Putamen (tissue), 1 donor: ENCODE measurements at places on chromosomes 7 and 10.

- DNase-seq = no peak
These were observed 86.1 kb downstream of the CUX1 start for GRCh38 chr7:101903515-101903868.

- DNase-seq = no peak
These were observed 30.3 kb downstream of the IMMP2L start for GRCh38 chr7:111531993-111532392.

GRCh38 chr7:94414481-94414880, 19.8 kb downstream of the COL1A2 start:
- no peak for DNase-seq

- DNase-seq = peak; percentile 63
These were observed 72.0 kb downstream of the SLC37A3 start for GRCh38 chr7:140326116-140326928.

- DNase-seq = no peak
These were observed 32.7 kb downstream of the R3HCC1L start for GRCh38 chr10:98167191-98167590.

DNA sequence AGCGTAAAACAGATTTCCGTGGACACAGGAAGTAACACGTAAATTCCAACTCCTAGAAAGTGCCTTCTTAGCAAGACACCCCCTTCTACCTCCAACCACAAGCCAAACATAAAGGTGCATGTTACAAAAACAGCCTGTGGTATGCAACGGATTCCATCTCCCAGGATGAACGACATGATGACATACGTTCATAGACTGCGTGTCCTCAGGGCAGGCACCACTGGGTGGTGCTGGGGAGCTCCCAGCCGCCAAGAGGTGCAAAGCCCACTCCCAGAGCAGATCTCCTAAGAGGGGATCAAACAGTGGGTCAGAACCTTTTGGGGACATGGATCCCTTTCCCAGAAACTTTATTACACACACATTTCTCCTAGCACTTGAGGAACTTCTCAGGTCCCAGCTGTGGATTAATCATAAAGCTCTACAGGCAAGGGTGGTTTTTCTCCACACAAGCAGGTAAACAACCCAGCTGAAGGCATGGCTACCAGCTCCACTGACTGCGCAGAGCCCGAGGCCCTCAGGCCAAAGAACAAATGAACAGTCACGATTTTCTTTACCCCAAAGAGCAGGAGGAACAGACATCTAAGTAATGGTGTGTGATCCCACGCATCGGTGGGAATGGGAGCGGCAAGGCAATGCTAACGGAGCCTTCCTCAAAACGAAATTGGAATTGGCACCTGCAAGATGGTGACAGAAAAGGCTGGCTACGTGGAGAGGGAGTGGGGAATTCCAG, 13.8 kb downstream of the PSAP start:
- DNase-seq = no peak

GRCh38 chr10:69815104-69815503, 13.4 kb downstream of the COL13A1 start:
- DNase-seq = no peak

- no peak for DNase-seq
These were observed 588 bp downstream of the CYREN start for GRCh38 chr7:135169964-135170273.

DNA sequence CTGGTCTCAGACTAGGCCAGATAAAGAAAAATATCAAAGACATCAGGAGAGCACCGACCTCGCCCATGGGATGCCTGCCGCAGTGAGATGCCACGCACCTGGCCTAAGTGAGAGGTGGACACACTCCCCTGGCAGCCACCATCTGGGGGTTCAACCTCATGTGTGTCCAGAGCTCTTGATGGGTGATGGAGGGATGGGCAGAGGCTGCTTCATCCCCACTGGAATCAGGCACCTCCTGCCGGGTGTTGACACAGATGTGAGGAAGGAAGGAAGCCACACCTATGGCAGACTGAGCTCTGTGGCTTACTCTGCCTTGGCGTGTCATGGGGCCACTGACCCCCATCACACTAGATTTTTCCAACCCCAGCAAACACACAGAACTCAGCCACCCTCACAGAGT, 11.4 kb downstream of the ZNF488 start:
- no peak for DNase-seq

DNA sequence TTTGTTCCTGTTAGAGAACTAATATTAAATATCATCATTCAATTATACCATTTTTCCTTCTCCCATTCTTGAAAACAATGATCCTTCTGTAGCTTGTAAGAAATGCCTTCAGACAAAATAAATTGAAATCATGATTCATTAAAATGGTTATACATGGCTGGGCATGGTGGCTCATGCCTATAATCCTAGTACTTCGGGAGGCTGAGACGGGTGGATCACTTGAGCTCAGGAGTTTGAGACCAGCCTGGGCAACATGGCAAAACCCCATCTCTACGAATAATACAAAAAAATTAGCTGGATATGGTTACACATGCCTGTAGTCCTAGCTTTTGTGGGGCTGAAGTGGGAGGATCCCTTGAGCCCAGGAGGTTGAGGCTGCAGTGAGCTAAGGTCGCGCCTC, 13.0 kb downstream of the CD36 start:
- DNase-seq = no peak

- no peak for DNase-seq
These were observed 47.6 kb downstream of the SMURF1 start for GRCh38 chr7:99096124-99096887.

GRCh38 chr7:8109196-8110022, 140.8 kb downstream of the GLCCI1 start:
- DNase-seq = no peak

DNA sequence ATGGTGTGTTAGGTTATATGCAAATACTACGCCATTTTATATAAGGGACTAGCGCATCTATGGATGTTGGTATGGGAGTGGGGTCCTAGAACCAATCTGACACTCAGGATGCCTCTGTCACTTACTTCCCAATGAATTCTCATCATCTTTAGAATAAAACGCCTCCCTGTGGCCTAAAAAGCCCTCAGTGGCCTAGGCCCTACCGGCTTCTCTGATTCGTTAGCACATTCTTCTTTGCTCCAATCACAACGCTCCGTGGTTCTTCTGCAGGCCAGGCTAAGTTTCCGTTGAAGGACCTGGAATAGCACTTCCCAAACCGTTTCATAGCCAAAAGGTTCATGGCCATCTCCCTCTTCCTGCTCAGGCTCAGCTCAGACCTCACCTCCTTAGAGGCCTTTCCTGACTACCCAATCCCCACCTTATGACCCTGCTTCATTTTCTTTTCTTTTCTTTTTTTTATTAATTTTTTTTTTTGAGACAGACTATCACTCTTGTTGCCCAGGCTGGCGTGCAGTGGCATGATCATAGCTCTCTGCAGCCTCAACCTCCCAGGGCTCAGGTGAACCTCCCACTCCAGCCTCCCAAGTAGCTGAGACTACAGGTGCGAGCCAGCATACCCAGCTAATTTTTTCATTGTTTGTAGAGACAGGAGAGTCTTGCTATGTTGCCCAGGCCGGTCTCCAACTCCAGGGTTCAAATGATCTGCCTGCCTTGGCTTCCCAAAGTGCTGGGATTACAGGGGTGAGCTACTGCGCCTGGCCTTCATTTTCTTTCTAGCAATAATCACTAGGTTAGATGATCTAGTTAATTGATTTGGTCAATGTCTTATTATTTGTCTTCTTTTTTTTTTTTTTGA, 24.5 kb upstream of the YWHAG start:
- no peak for DNase-seq

- DNase-seq = no peak
These were observed 53.9 kb upstream of the LYZL2 start for GRCh38 chr10:30683496-30683895.

DNA sequence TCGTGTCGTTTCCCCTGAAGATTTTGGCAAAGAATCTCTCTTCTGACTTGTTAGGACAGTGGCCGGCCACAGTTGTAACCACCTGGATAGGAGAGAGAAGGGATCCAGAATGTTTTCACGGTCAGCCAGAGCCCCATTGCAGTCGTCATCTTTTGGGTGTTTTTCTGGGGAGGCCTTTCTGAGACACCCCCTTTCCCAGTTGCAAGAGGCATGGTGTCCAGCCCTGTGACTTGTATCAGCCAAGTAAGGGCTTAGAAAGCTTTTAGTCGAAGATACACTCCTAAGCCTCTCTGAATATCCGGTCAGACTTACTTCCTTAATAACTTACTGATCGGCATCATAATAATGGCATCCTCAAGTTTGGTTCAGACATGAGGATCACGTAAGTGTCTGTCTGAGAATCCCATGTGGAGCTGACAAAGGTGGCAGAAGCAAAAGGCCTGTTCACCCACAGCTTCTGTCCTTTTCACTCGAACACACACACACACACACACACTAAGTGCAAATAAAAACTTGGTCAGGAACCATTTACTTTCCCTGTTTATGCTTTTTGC, 435.7 kb upstream of the GALNT17 start:
- no peak for DNase-seq

DNA sequence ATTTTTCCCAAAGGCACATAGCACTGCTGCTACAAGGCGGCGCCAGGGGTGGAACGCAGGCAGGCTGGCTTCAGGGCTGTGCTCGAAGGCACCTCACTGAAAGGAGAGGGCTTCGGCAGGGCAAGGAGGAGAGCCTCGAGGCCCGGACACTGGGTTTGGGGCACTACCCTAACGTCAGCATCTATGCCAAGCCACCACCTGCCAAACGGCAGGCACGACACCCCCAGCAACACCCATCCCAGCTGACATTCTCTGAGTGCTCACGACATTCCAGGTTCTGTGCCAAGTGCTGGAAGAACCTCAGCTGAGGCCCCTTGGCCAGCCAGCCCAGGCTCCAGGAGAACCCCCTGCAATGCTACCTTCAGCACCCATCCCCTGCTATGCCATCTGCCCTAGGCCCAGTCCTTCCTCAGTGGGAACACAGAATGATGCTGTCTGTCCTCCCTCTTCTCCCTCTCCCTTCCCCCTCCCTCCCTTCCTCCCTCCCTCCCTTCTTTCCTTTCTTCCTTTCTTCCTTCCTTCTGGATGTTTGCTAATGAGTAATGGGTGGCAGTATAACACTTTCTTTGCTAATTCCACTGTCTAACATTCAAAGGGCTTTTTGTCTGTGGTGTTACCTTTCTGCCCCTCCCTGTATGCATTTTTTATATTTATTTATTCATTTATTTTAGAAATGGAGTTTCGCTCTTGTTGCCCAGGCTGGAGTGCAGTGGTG, 24.3 kb downstream of the ZCCHC24 start:
- DNase-seq = no peak

GRCh38 chr10:22324413-22324812, 3.5 kb downstream of the BMI1 start:
- DNase-seq = no peak

DNA sequence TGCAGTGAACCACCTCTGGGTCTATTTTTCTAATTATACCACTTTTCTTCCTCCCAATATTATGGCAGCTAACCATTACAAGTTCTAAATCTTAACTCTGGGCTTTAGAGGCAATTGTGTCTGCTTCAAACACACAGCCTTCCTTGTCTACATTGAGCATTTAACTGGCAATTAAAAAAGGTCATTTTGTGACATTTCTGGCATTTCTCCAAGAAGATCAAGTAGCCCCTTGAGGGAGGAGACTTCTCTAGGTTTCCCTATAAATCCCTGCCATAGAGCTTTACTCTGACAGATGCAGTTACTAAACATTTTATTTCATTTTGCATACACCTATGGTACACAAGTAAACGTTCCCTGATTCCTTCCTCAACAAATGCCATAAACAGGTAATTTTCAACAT, 33.4 kb upstream of the FAM133B start:
- no peak for DNase-seq

DNA sequence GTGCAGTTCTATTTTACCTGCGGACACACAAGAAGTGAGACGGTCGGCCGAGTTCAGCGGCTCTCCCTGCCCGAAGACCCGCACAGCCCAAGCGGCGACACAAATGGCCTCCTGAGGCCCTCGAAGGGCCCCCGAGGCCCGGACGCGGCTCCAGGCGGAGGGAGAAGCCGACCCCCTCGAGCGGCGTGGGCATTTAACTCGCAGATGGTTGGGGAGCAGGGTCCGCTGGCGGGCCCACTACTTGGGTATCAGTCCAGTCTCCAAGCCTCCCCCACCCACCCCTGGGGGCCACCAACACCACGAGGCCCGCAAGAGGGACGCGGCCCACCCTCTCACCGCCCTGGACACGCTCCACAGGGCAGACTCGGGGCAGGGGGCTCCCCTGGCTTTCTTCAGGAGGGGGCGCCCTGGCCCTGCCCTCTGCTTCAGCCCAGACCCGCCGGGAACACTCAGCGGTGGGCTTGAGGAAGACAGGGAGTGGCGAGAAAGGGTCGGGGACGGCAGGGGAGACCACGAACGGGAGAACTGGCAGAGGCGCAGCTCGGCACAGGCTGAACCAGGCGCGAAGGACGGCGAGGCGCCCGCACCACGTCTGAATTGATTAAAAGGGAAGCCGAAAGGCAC, 1.7 kb downstream of the IGF2BP3 start:
- no peak for DNase-seq

DNA sequence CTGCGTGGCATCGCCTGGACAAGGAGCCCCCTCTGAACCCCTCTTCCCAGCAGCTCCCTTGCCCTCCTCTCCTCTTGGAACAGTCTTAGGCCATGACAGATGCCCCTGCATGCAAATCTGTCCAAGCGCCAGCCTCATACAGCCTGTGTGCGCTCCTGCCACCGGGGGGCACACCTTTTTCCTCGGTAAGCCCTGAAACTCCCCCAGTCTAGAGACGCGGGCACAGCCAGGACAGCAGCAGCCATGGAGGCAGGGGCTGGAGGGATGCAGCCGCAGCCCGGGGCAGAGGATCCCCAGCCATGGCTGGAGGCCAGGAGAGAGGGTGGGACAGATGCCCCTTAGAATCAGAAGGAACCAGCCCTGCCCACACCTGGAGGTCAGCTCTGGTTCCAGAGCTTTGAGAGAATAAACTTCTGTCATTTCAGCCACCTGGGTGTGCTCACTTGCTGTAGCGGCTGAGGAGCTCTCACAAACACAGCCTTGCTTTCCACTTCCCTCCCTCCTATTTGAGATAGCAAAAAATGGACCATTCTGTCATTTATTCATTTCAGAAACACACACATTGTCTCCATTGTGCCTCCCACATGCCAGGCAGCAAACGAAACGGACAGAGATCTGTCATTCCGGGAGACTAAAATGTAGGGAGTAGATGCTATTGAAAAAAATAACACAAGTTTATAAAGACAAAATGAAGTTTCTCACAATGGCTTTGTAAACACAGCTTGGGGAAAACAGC, 241.5 kb downstream of the WDR37 start:
- peak; percentile 35 for DNase-seq

DNA sequence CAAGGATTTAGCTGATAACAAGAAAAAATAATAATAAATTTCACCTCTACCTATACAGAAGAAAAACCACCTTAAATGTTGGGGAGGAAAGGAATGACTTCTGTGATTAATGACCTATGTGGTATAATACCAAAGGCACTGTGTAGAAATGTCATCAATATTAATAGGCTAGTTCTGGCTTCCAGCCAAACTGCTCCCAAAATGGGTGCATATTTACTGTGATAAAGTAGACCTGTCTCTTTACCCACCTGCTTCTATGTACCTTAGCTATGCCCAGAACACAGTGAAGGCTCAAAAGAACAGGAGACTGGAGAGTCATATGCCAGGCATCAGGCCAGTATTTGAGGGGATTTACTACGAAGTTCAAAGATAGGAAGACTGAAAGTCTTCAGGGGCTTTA, 76.0 kb downstream of the ATE1 start:
- DNase-seq = no peak
